ENCODE measurements at places on chromosomes 4 and X.

DNA sequence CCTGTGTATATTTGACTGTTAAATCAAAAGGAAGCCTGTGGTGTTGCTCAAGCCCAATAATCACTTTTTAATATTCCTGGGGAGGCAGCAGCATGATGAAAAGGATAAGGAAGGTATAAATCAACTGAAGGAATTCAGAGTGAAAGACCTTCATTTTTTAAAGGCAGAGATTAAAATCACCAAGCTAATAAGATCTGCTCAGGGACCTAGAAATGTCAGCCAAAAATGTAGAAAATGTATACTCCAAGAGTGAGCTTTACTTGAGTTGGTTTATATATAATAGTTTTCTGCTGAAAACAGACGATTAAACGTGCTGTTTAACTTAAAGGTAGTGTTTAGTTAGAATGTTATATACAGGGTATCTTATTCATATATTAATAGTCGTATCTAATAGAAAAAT is 549.3 kb downstream of the IQCM start:
- DNase-seq, result no peak

DNA sequence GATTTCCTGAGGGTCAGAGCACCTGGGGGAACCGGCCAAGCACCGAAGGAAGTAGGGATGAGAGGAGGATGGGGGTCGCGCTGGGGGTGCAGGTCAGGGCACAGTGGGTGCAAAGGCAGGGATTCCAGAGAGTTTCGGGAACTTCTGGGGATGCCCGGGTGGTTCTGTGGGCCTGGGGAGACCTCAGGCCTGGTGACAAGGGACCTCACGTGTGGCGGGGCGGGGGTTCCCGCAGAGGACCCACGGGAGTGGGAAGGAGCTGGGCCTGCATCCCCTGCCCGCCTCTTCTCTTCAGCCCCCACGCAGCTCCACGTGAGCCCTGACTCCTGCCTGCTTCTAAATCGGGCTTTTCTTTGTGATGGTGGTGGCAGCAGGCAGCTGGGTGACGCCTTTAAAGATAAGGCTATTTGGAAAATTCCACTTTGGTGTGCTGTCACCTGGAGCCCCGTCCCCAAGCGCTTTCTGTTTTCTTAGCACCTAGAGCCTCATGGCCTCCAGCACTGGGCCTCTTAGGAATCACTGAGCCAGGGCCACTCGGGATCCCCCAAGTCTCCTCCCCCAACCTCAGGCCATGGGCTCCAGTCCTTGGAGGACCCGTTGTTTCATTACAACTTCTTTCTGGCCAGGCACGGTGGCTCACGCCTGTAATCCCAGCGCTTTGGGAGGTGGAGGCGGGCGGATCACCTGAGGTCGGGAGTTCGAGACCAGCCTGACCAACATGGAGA is 7.1 kb upstream of the TBC1D14 start:
- no peak for DNase-seq

DNA sequence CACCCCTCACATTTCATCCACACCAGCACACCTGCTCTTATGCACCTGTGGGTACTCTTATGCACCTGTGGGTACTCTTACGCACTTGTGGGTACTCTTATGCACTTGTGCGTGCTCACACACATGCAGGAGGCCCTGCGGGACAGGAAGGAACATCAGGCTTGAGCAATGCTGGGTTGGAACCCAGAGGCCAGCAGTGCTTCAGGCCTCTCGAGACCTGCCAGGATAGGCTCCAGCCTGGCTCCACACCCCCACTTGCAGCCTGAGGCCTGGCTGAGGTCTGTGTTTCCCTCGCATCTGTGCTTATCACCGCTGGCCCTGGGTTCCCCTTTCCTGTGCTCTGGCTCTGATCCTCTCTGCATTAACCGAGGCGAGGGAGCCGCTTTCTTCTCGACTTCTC is 34.7 kb downstream of the SORCS2 start:
- DNase-seq, result no peak

- DNase-seq, result no peak
Observed at GRCh38 chr4:78611215-78611558, 59.6 kb downstream of the ANXA3 start.

DNA sequence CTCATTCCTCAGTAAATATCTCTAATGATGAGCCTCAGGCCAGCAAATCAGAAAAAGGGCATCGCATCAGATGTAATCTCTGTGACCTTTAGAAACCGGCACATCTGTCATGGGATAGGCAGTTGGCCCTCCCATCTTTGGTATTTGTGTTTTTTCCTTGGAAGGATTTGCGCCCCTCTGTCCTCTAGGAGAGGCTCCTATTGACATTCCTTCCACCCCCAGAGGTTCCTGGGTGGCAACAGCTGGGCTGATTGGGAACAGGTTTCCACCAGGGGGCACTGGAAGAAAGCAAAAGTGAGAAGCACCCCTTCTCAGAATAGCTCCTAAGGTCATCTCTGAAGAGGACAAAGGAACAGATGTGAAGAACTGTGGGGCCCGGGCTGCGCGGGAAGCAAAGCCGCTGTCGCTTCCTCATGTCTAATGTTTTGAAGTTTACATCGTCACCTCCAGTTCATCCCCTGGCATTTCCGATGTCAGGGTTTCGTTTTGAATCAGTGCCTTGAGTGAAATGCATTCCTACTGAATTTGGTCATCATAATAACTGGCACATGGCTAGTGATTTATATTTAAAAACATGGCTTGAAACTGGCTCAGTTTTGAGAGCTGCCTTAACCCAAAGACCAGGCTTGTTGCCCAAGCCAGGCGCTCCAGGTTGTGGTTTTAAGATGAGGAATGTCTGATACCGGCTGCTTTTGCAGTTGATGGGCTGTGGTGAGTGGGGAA is 6.2 kb downstream of the TXK start:
- DNase-seq, result peak; percentile 87

DNA sequence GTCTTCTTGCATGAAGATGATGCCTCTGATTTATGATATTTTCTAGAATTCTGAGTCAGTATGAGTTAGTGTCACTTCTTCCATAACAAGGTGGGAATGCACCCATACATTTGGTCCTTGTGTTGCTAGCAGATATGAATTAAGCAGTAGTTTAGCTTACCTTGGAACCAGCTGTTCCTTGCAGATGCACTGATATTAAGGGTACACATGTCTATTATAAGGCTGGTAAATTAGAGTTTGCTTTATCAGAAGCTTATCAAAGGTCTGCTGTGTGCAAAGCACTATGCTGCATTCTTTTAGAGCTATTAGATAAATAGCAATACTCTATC is 36.5 kb downstream of the AFF1 start:
- no peak for DNase-seq

- DNase-seq, result peak; percentile 85
Observed at GRCh38 chr4:8117278-8117682, 41.3 kb downstream of the ABLIM2 start.

- no peak for DNase-seq
Observed at GRCh38 chr4:176927664-176928063, 134.9 kb upstream of the VEGFC start.

GRCh38 chr4:156729416-156729815 is 242.2 kb downstream of the PDGFC start:
- no peak for DNase-seq

GRCh38 chr4:182250446-182250845 is 7.2 kb downstream of the TENM3 start:
- no peak for DNase-seq

- DNase-seq, result no peak
Observed at GRCh38 chr4:30912098-30912714, 192.0 kb downstream of the PCDH7 start.

Data from WTC11 (cell line).